Stimulated activated CD4-positive, alpha-beta T cell treated with anti-CD3 and anti-CD28 coated beads, Interleukin-15, amount 100 ng/mL, for 48 hours (primary cell): ENCODE measurements at places on chromosomes 11 and 22.
A peak's percentile ranks its signal among the peaks of the same experiment; 100 is the strongest.

- DNase-seq = no peak
These were observed 72.6 kb upstream of the PPARA start for GRCh38 chr22:46077669-46078099.

DNA sequence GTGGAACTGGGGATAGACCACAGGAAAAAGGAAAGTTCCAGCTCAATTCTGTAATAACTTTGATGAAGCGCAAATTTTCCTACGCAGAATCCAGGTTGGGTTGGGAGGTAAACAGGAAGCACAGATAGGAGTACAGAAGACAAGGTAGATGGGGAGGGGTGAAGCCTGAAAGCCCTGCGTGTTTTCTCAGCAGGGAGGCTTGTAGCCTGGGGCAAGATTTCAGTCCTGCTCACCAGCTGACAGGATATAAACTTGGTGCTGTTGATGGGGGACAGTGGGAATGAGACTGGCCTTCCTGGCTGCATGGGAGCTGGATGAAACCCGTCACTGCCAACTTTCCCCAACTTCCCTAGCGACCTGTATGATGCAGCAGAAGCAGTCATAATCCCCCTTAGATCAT, 114.9 kb downstream of the ARHGAP32 start:
- DNase-seq = no peak

- no peak for DNase-seq
These were observed 194.7 kb downstream of the KIRREL3 start for GRCh38 chr11:126805870-126806269.

- no peak for DNase-seq
These were observed 117.8 kb downstream of the FAM76B start for GRCh38 chr11:95671768-95672167.

DNA sequence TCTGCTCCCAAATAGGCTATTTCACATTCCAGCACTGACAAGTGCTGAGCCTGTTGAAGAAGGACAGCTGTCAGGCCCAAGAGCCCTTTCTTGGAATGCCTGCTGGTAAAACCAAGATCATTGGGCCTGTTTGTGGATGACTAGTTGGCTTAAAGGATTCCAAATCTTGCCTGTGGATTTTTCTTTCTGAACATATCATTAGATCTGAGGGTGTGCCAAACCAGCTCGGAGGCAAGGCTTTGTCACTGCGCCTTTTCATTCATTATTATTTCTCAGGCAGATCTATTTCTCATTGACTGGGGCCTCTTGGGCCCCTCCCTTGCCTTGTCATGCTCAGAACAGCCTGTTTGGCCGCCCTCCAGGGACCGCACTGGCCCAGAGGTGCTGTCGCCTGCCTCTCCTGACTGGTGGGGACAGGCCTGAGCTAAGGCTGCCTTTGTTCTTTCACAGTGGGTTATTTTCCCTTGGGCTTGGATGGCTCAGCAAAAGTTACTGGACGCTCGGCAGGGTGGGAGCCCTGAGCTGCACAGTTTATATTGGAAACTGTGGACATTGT, 222.7 kb upstream of the SESN3 start:
- DNase-seq = no peak

- DNase-seq = no peak
These were observed 5.8 kb upstream of the CEP295 start for GRCh38 chr11:93655581-93656255.

- no peak for DNase-seq
These were observed 144.9 kb downstream of the ARHGAP42 start for GRCh38 chr11:100831929-100832494.

GRCh38 chr11:12767027-12767426, 92.8 kb downstream of the TEAD1 start:
- DNase-seq = no peak

DNA sequence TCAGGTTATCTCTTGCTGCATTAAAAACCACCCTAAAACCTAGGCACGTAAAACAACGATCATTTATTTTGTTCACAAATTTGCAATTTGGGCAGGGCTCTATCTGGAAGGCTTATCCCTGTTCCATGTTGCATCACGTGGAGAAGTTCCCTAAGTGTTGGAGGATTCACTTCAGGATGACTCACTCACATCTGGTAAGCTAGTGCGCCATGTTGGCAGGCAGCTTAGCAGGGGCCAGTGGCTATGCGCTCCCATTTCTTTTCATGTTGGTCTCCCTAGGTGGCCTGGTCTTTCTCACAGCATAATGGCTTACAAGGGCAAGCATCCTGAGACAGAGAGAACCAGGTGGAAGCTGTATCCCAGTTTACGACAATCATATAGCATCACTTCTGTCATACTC, 226.8 kb downstream of the BLID start:
- DNase-seq = no peak

- DNase-seq = no peak
These were observed 4.1 kb downstream of the WEE1 start for GRCh38 chr11:9577556-9577955.

DNA sequence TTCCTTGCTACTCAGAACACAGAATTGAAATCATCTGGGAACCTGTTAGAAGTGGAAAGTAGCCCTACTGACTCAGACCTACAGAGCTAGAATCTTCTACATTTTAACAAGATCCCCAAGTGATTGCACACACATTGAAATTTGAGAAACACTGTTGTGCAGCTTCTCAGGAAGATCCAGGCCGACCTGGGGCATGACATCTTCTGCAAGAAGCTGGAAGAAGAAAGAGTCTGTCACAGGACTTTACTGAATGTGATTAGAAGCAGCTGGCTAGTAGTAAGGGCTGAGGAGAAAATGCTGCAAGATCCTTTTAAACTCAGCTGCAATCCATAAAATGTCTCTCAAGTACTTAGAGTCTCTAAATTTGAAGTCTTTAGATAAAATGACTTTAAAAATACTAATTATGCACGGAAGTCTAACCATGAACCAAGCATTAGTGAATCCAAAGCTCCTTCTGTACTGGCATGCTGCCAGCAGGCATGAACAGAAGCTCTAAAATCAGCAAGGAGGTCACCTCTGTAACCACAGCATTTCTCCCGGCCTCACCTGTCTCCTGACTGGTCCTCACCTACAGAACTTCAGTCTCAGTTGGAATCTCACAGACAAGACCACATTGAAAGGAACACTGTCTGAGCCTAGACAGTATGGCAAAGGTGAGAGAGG, 85.0 kb downstream of the SERGEF start:
- no peak for DNase-seq

- no peak for DNase-seq
These were observed 125.7 kb upstream of the DDI1 start for GRCh38 chr11:103910721-103911120.

DNA sequence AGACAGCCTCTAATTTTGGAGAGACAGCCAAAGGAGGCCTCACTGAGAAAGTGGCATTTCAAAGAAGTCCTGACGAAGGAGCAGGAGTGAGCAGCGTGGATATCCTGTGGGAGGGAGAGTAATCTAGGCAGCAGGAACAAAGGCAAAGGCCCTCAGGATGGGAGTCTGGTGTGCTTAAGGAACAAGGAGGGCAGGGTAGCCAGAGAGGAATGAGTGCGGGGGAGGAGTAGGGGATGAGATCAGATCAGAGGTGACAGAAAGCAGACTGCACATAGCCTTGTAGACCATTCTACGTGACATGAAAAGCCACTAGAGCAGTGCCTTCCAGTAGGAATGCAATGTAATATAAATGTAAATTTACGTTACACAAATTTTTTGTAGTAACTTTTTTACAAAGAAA, 5.6 kb downstream of the SLC36A4 start:
- DNase-seq = no peak

DNA sequence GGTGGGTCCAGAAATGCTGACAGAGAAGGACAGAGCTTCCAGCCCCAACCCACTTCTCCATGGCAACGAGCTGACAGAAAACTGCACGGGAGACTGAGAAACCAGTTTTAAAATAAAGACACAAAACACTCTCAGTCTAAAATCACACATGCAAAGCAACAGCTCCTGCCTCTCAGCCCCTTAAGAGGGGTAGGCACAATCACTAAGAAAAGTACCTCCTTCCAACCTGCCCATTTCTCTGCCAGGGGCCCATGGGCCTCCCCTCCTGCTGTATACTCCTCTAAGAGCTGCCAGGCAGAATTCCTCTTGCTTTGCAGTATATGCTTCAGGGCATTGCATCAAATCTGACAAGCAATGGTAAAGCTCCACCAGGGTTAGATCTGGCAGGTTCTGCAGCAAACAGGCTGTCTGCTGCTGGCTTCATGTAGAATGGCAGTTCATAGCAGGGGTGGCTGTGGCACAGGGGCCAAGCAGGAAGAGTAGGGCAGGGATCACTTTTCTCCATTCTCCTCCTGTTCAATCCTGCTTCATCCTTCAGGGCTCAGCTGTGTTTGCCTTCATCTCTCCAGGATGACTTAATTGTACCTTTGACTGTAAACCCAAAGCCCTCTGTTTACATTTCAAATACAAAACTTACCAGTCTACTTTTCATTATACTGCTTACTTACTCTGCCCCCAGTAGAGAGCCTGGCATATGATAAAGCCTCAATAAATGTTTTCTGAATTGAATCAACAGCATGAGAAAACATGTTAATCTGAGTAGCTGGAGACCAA, 77.7 kb downstream of the KCNC1 start:
- no peak for DNase-seq

DNA sequence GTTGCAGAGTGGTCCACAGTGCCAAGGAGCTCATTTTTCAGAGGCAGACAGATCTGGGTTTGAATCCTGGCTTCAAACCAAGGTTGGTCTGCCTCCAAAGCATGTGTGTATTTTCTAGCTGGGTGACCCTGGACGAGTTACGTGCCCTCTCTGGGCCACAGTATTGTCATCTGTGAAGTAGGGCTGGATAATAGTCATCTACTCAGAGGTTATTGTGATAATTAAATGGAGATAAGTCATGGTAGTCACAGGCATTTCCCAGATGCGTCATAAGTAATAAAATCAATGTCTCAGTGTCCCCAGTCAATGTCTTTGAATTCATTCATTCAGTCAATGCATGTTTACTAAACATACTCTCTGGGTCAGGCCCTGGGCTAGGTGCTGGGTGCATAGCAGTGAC, 8.6 kb downstream of the OMP start:
- DNase-seq = no peak

- DNase-seq = no peak
These were observed 4.3 kb downstream of the CDC42BPG start for GRCh38 chr11:64839887-64840782.

DNA sequence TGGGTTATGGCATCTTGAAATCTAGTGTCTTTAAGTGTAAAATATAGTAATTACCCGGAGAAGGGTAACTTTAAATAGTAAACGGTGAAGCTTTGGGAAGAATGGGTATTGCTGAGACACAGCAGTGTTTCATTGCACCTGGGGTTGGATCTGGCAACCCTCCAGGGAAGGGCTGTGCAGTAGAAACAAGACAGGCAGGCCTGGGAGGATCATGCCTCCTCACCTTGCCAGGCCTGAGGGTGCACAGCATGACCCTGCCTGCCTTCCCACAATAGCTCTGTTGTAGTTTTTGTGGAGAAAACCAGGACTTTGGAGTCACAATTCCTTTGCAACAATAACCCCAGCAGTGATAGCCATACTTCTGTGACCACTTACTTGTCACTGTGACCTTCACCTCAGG, 64.6 kb upstream of the ADSL start:
- DNase-seq = no peak

GRCh38 chr11:75445315-75445953, 12.4 kb upstream of the KLHL35 start:
- peak; percentile 36 for DNase-seq

- no peak for DNase-seq
These were observed 29.3 kb upstream of the NECTIN1 start for GRCh38 chr11:119758291-119758690.

DNA sequence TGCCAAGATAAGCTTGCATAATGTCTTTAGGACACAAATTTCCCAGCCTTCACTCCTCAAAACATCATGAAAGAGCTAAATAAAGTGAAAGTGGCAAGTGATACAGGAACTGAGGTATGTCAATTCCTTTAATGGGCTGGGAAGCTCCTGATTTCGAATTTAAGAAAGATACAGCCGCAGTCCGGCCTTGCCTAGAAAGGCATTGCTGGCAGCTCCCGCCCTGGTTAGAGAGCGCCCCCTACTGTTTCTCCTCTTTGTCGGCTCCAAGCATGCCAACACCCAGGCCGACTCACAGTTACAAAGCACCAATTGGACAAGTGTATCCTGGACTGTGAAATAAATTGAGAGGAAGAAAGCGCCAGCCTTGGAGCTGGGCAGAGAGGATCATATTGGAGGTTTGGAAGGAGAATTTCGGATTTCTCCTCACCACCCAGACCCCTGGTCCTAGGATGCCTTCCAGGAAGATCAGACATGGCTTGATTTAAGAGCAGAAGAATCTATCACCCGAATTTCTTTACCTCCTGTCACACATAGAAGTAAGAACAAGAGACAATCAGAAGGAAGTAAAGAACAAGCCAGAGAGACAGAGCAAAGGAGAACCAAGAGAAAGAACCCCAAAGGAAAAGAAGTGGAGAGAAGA, 84.0 kb downstream of the FAM76B start:
- DNase-seq = peak; percentile 82

DNA sequence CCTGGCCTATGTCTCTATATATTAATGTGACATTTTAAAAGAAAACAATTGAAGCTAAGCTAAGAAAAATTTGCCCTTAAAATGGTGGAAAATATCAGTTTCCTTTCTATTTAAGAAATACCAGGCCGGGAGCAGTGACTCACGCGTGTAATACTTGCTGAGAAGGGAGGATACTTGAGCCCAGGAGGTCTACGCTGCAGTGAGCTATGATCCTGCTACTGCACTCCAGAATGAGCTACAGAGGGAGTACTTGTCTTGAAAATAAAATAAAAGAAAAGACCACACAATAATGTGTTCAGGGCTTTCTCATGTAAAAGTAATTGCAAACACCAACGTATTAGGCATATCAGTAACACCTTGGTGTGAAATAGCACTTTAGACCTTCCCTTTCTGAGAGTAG, 1.4 kb upstream of the PRSS23 start:
- no peak for DNase-seq

DNA sequence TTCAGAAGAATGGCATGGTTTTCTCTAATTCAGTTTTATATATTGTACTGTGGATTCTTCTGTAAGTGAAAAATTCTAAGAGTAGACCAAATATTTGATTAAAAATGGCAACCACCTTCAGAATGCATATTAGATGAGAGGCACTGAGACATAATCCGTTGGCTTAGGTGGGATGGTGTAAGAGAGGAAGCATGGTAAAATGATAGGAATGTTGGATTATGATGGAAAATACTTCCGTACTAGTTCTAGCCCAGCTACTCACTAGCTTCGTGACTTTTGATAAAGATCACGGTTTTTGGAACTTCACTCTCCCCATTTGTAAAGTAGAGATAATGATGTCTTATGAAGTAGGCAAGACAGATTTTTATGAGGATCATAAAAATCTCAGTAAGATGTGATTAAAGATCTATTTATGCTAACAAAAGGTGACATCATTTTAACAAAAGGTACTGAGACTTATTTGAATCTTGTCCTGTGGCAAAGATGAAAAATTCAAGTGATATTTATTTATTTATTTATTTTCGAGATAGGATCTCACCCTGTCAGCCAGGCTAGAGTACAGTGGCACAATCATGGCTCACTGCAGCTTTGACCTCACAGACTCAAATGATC, 37.5 kb downstream of the UVRAG start:
- no peak for DNase-seq
